ENCODE measurements at places on chromosomes 11 and 22.
A peak's percentile ranks its signal among the peaks of the same experiment; 100 is the strongest.

GRCh38 chr22:49936018-49936972, 17.9 kb downstream of the CRELD2 start:
- peak; percentile 83 for DNase-seq

DNA sequence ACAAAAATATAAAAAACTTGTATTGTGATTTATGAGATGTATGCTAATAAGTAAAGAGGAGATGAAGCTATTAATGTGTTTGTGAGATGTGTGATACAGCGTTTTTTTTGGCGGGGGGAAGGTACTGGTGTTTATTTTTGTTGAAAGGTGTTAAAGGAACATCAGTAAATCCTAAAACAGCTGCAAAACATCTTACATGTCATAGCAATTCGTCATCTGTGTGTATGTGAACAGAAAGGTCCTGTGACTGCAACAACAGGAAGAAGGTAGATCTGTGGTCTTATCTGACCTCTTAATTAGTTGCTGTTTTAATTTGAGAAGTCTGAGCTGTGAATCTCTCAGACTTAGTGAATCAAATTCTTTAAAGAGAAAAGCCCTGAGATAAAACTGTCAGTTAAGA, 1041.1 kb downstream of the JRKL start:
- DNase-seq = no peak

- DNase-seq = no peak
Observed at GRCh38 chr11:79963856-79964645, 523.2 kb upstream of the TENM4 start.

DNA sequence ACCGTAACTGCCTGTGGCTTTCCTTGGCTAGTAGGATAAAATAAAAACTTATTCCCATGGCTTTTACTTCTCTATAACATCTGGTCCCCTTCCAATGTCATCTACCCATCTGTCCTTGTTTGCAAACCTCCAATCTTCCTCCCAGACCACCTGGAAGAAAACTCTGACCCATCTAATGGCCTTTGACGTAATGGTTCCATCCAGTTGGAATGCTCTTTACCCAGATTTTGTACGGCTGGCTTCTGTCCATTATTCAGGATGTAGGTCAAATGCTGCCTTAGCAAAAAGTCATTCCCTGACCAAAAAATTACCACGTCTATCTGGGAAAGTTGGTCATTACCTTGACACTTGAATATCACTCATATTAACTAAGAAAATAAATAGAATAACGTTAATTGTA, 577.9 kb upstream of the ANO5 start:
- no peak for DNase-seq

GRCh38 chr11:122578171-122578825, 77.2 kb upstream of the UBASH3B start:
- DNase-seq = no peak

DNA sequence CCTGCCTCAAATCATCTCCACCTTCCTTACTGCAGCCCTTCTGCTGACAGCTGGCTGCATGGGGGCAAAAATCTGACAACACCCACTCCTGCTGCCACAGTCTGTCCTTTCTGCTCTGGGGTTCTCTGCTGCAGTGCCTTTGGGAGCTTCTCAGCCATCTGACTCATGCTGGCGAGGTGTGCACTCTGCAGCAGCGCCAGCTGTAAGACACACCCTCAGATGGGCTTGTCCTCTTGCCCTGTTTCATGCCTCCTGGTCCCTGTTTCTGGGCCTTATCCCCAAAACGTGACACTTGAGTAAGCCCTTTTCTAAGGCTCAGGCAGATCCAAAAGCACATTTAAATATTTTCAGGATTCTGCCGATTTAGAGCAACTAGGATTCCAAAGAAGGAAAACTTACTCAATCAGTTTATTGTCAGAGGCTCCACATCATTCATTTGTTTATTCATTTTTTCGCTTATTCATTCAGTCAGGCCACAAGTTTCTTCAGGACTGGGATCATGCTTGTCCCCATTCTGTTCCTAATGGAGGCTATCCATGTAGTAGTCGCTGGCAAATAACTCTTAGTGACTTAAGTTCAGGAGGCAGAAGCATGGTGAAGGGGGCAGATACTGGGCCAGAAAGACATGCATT, 60.2 kb downstream of the SMIM38 start:
- DNase-seq = no peak

- DNase-seq = no peak
Observed at GRCh38 chr11:13315517-13316432, 38.2 kb downstream of the BMAL1 start.

DNA sequence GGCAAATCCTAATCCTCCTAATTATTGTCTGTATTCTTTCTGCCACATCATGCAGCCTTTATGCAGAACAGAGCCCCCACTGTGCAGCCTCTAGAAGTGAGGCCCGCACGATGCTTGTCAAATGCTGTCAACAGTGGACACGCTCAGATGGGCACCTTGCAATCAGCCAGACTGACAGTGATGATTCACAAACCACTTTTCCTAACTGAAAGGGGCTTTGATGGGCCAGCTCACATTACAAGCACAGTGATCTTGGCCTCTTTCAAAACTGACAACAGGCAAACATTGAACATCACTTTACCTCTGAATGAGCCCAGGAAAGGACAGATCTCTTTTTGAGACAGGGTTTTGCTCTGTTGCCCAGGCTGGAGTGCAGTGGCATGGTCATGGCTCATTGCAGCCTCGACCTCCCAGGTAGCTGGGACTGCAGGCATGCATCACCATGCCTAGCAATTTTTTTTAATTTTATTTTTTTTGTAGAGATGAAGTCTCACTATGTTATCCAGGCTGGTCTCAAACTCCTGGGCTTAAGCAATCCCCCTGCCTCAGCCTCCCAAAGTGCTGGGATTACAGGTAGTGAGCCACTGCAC, 18.0 kb upstream of the E2F8 start:
- DNase-seq = no peak

DNA sequence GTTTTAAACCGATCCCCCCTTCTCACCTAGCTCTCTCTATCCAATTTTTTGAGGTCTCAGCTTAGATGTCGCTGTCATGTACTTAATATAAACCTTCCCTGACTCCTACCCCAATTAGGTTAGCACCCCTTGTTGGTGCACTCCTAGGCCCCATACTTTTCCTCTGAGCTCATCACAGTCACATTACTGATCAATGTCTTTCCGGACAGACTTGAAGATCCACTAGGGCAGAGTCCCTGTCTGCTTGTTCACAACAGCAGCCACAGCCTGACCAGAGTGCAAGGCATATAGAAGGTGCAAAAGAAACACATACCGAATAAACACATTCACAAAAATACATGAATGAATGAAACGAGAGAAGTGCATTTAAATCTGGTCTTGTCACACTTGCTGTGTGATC, 261.0 kb upstream of the NARS2 start:
- no peak for DNase-seq
